ENCODE measurements at places on chromosomes 1 and 21.

DNA sequence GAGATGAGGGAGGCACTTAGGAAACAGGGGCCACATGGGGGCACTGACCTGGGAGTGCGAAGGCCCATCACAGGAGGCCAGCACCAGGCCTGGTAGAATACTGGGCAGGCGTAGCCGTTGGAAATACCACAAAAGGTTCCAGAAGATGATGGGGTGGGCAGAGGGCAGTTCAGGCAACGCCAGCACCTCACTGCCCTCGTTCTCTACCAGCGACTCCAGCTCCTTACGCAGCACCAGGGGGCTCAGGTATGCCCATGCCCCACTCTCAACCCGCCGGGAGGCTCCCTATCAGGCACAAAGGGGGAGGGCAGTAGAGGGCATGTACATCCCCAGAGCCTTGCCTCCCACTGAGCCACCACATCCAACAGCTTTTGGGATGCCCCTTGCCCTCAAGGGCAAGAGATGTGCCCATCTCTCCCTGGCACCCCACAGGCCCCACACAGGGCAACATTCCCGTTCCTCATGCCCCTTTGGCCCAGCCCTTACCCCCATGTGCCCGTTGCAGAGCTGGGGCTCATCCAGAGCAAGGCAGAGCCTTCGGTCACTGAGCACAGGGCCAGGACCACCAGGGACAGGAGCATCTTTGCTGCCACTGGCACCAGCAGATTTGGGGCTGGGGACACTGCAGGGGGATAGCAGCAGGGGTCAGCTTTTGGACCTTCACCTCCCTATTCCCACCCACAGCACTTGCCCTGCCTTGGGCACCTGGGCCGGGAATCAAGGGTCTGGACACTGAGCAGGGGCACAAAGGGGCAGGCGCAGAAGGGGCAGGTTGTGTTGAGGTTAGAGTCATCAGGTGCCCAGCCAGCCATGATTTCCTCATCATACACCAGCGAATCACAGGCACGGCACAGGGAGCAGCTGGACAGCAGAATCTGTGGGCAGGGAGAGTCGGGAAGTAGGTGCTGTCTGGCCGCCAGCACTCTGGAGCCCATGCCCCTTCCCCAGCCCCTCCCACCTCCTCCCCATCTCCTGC lies 9.7 kb upstream of the GATAD2B start:
- no peak for DNase-seq

DNA sequence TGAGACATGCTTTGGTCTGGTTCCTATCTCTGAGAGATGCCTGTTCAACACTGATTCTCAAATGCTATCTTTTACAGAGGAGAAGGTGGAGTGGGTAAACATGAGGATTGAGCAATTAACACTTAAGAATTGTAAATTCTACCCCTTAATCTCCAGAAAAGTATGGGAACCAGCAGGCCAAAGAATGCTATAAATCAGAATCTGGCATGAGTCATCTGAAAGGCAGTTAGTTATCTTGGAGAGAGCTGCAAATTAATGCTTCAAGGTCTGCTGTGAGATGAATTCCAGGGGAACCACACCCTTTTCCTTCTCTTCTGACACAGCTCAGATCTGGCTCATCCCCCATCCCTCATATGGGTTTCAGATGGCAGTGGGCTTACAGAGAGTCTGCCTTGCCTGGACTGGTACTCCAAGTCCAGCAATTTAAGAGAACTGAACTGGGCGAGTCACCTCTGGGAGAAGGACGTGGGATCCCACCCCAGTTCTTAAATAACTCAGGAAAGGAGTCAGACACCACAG lies 5.2 kb downstream of the S100A10 start:
- no peak for DNase-seq

DNA sequence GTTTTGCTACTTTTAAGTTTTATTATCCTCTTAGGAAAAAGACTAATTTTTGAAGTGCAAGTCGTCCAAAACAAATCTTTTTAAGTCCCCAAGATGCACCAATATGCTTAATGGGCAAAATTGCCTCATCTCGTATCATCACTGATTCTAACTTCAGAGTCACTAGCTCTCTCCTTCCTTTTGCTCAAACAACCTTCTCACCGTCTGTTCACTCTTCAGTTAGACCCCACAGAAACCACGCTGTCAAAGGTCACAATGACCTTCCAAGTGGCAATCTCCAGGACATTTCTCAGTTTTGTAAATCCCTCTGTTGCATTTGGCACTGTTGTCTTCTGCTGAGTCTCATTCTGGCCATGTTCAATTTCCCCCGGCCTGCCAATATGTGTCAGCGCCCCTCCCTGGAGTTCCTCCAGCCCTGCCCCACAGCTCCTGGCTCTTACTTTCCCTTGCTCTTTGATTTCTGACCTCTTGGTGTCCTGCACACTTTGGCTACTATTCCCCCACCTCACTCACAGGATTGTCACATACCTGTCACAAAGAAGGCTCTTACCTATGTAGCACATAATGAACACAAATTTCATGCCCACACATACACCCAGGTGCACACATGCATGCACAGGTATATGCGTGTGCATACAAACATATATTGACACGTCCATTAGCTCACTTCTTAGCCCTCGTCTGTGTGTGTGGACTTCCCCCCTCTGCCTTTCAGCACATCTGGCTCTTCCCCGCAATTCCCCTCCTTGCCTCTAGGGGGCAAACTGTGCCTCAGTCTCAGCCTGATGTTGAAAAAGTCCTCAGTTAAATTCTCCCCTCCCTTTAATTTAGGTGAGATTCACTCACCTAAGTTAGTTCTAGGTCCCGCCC lies 354.0 kb upstream of the DUSP10 start:
- DNase-seq, result peak; percentile 18

DNA sequence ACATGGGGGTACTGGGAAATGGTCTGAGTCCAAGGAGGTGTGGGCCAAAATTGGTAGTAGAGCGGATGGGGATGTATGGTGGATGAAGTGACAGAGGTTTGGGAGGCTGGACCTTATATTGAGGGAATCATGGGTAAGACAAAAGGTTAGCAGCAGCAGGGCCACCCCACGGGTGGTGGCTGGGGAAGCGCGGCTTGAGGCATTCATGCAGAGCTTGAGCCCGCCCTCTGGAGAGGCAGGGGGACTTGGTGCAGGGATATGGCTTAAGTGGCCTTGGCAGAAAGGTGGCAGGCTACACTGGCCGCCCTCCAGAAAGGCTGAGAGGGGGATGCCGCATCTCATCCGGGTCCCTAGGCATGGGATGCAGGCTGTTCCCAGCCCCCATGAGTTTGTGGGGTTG lies 31.5 kb downstream of the HMGB4 start:
- no peak for DNase-seq

- DNase-seq, result no peak
Measured at GRCh38 chr1:185033686-185034085, 11.7 kb upstream of the RNF2 start.

GRCh38 chr1:115186711-115187265 lies 97.5 kb upstream of the TSPAN2 start:
- no peak for DNase-seq

DNA sequence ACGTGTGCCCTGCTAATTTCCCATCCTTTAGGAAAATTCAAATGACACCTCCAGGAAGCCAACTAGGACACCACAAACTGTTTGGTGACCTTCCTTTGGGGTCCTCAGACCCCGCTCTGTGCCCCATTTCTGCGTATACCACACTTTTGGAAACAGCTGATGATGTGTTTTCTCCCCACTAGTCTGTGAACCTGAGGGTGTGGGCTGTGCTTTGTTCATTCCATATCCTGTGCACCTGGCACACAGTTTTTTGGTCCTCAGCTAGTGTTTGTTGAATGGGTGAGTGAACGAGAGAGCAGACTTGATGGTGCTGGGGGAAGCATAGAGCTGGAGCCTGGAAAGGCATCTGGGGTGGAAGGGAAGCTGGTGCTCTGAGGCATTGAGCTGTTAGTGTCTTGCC lies 48.6 kb downstream of the RPS6KA1 start:
- no peak for DNase-seq

- peak; percentile 49 for DNase-seq
Measured at GRCh38 chr1:180503280-180503862, 994 bp upstream of the ACBD6 start.

DNA sequence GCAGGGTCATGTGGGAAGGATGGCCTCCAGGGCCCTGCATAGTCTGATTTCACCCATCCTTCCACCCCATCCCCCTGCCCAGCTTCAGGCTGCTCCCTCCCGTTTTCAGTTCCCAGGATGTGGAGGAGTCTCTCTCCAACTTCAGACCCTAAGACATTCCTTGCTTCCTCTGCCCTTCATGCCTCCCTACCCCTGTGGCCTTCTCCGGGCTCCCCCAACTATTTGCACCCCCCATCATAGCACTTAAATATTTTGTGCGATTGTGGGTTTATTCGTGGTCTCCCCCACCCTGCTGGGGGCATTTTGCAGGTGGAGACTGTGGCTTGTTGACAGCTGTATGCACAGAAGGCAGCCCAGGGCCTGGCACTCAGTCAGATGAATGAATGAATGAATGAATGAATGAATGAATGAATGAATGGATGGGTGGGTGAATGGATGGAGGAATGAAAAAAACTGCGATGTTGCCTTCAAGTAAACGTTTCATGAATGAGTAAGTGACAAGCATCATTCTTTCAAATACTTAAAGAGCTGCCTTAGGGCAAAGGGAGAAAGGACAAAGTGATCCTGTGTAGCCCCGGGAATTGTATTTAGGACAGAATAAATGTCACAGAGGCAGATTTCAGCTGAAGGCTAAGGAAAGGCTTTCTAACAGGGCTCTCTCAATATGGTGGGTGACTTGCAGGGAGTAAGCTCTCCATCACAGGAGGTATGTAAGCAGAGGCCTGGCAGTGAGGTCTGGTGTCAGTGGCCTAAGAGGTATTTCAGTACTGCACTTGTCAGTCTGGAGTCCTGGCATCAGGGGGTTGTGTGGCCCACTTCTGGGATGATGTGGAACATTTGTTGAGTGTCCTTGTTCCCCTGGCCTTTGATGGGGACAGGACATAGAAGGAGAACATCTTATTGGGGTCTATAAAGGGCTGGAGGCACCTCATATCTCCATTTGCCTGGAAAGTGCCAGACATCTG lies 156.4 kb downstream of the PTPRU start:
- no peak for DNase-seq

DNA sequence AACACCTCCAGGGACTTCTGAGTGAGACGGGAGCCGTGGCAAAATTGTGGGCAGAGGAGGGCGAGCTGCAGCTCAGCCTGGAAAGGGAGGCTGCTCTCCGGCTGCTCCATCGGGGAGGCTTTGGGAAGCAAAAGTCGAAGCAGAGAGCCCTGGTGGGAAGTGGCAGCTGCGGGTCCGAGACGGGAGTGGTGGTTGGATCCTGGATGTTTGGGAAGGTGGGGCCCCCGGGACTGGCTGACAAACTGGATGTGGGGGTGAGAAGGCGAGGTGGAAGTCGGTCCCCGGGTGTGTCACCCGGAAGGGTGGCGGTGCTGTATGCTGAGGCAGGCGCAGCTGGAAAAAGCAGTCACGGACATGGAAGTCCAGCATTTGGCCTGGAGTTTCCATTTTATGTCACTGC lies 52.1 kb downstream of the KCNAB2 start:
- DNase-seq, result no peak

DNA sequence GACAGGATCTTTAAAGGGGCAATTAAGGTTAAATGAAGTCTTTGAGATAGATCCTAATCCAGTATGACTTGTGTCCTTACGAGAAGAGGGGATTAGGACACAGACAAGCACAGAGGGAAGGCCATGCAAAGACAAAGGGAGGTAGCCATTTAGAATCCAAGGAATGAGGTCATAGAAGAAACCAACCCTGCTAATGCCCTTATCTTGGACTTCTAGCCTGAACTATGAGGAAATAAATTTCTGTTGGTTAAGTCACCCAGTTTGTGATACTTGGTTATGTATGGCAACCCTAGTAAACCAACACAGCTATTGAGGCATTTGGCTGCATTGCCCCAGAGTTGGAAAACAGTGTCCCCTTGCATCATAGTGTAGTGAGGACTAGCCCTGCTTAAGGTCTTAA lies 121.3 kb downstream of the MAST2 start:
- no peak for DNase-seq

GRCh38 chr1:41650028-41650880 lies 165.8 kb upstream of the EDN2 start:
- no peak for DNase-seq

DNA sequence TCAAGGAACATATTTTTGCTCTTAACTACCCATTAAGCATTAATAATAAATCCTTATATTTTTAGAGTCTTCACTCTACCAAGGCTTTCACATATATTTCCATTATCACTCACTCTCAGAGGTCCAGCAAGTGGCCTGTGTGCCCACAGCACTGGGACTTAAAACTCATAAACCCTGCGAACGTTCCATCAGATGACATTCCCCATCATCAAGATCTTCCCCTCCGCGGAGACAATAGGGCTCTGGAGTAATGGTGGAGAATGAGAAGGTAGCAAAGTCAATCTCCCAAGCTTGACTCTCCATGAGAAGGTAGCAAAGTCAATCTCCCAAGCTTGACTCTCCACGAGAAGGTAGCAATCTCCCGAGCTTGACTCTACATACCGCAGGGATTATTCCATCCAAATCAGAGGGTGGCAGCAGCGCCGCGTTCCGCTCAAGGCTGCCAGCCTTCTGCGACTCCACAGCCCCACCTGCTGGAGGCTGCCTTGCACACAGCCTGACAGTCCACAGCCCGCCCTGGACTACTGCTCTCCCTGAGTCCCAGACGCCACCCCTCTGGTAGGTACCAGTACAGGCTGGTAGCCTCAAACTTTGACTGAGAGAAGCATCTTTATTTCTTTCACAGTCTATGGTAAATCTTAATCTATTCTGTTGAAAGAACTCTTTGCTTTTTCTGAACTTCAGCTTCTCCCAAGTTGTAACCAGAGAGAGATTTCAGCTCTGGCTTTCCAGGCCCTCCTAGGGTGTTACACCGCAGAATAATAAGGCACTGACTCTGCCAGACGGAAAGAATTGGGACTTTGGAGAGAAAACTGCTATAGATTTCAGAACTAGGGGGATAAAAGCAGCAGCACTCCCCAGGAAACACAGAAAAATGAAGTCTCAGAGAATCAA lies 26.4 kb upstream of the CTTNBP2NL start:
- DNase-seq, result peak; percentile 54

DNA sequence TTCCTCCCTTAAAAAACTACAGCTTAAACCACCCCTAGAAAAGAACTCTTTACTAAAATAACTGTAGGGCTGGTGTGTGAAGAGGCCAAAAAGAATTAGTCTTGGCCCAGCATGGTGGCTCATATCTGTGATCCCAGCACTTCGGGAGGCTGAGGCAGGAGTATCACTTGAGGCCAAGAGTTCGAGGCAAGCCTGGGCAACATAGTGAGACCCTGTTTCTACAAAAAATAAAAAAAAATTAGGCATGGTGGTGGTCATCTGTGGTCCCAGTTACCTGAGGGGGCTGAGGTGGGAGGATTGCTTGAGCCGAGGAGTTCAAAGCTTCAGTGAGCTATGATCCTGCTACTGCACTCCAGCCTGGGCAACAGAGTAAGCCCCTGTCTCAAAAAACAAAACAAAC lies 44.9 kb downstream of the BCAR3 start:
- no peak for DNase-seq

DNA sequence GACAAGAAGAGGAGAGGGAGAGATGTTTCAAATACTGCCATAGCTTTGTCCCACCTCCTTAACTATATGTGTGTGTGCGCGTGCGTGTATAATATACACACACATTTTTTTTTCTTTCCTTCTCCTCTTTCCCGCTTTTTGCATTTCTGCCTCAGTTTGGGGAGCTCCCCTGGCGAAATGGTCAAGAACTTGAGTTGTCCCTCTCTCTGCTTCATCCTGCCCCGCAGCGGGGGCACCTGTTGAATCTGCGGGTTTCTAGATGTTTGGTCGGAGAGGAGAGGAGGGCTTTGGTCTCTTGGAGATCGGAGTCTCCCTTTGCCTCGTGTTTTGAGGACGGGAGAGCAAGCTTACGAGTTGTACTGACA lies 504 bp downstream of the SCCPDH start:
- DNase-seq, result peak; percentile 46
